ENCODE measurements at places on chromosomes 4 and X.

GRCh38 chr4:9602389-9602914 lies 158.2 kb downstream of the DEFB131A start:
- no peak for DNase-seq

DNA sequence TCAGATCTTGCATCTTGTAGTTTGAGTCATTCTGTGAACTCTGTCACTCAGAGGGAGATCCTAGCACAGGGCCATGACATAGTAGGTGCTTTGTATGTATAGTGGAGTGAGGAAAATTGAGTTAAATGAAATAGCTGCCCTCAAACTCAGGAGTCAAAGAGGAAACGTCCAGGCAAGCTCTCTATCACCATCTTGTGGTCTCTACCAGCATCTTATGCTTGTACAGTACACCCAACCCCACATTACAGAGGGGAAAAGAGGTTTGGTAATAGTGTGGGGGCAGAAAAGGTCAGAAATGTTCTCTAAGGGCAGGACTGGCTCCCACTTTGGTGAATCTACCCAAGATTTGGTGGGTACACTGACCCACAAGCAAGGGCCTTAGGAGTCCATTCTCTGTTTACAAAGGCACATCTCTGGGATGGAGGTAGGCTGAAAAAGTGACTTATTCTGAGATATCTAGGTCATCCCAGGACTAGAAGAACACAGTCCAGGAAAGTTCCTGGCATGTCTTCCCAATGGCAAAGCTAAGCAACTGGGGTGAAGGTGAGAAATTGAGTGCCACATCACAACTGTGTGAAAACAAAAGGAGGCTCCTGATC lies 131.8 kb downstream of the OR13H1 start:
- no peak for DNase-seq

DNA sequence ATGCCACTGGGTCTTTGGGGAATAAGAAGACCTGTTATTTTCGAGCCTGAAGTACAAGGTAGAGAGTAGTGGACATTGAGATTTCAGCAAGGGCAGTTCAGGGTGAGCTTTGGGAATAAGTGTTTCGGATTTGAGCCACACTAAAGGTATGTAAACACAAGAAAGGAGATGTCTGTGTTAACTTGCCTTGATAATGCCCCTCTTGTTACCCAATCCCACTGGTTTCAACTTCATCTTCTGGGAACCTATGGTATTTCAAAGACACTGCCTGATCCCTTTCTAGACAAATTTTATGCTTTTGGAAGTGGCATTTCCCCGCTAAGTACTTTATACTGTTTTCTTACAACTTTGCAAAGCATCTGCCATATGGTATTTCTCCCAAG lies 79.4 kb downstream of the SLC9A6 start:
- DNase-seq: no peak

GRCh38 chrX:19670854-19671620 lies 155.7 kb upstream of the MAP3K15 start:
- DNase-seq: no peak

DNA sequence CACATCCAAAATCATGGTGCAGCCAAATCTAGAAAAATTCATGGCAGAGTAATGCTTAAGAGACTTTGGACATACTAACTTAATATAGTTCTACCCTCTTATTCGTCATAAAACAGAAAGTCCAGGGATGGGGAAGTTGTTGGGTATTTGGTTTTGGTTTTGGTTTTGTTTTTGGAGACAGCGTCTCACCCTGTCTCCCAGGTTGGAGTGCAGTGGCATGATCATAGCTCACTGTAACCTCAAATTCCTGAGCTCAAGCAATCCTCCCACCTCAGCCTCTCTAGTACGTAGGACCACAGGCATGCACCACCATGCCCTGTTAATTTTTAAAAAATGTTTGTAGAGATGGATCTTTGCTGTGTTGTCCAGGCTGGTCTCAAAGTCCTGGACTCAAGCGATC lies 271.8 kb upstream of the TENM3 start:
- DNase-seq: no peak

DNA sequence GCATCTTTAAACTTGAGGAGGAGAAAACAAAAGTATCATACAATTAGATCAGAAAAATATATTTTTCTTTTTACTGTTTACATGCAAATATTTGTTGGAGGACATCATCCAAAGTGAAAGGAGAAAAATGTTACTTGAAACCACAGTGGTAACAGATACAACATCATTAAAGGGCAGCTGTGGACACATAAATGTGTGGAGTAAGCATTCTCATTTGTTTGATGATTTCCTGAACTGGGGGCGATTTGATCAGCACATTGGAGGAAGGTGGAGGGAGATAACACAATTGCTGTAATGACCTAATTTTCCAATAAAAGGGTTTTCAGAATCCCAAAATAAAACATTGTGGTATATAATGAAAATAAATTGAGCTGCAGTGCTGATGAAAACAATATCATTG lies 314.5 kb upstream of the HS3ST1 start:
- DNase-seq: no peak

- DNase-seq: no peak
These were observed 1491.8 kb upstream of the IGFBP7 start for GRCh38 chr4:58602022-58602421.

DNA sequence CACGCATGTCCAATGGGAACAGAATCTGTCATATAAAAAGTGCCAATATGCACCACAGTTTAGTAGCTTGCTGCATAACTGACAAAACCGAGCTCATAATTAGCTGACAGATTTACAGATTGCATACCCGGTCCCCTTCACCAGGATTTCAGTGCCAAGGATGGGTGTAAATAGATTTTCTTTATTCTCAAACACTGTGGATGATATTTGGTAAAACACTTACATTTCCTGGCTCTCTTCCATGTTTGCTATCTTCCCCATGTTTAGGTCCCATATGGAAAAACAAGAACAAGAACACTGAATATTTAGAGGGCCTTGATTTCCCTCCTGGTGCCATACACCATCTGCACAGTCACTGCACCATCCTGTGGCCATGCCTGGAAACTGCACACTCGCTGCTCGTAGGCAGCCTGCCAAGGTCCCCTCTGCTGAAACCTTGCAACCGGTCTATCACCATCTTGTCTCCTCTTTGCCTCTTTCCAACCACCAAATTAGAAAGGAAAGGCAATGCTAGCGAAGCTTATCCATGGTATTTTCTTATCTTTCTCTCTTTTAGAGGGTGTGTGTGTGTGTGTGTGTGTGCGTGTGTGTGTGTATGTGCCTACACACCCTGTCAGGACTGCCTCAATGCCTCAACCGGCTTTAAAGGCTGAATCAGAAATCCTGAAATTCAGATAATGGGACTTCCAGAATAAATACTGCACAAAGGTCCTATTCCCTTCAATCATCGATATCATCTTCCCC lies 124.2 kb upstream of the MBNL3 start:
- peak; percentile 55 for DNase-seq

DNA sequence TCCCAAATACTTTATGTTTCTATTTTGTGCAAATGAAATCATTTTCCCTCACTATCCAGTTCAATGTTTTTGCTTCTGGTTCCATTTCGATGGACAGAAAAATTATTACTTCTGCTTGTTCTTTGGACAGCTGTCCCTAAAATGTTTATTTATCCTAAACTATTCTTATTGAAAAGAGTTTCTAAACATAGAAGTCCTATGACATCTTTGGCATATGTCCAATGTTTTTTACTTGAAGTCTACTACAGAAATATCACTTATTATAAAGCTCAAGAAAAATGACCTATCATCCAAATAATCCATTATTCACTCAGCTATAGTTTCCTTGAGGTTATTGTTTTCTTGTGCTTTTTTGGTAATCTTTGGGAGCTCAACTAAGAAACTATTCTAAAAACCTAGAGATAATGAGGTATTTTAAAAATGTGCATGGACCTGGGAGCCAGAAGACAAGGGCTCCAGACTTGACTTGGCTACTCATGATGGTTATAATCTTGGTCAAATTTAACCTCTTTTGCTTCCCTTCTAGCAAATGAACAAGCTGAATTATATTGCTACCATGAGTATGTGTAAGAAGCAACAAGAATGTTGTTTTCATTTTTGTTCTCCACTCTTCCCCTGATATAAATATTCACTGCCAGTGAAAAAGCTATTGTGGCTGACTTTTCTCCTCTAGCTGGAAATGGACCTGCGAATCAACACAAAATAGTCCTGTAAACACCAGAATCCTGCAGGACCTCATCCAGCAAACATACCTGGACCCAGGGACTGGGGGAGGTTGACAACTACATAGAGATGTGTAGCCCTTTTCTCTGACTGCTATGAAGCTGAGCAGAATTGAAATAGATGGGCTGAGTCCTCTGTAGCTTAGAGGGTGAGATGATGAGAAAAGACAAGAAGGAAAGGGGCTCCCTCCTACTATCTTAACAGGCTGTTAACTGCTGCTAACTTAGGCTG lies 137.4 kb downstream of the FRYL start:
- no peak for DNase-seq

- no peak for DNase-seq
These were observed 100.5 kb downstream of the CORIN start for GRCh38 chr4:47737326-47737725.

- DNase-seq: no peak
These were observed 97.3 kb upstream of the NOCT start for GRCh38 chr4:138918169-138918869.

DNA sequence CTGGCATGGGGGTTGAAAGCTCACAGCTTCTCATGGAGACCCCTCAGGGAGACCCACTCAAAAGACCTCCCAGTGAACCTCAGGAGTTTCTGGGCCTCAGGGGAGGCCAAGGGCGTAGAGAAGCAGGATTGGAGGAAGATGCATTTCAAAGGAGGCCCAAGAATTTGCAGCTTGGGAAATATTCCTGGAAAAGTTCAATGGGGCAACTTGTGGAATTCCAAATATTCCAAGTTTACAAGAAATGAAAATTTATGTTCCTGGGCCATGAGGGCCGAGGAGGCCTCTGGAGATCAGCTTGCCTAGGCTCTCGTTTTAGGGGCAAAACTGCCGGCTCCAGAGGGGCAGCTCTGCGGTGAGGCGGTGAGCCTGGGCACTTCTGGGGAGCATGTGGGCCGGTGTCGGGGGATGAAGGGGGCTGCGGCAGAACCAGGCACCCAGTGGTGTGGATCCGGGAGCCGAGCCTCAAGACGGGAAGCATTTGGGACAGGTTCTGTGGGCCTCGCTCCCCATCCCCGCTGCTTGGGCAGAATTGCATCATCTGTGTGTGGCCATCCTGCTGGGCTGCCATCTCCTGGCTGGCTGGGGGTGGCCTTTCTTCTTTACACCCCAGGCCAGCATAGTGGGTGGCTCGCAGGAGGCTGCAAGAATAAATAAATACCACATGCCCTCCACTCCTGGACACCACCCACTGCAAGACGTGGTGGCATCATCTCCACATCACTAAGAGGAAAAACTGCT lies 54.6 kb upstream of the GPR78 start:
- DNase-seq: no peak

DNA sequence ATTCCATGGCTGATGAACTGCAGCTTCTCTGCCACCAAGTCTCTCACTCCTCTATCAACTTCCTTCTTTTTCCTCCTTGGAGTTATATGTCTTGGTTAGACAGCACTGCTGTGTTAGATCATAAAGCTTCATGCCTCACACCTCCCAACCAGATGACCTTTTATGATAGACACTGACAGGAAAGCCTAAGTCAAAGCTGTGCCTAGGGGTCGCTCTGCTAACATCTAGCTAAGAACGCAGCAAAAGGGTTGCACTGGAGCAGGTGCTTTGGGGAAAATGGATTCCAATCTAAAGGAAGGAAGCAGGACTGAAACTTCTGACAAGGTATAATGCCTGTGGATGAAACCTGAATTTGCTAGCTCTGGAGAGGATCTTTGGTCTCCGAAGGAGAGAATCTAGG lies 509.7 kb downstream of the SMARCA1 start:
- no peak for DNase-seq

GRCh38 chrX:85365370-85365995 lies 14.0 kb downstream of the POF1B start:
- no peak for DNase-seq

DNA sequence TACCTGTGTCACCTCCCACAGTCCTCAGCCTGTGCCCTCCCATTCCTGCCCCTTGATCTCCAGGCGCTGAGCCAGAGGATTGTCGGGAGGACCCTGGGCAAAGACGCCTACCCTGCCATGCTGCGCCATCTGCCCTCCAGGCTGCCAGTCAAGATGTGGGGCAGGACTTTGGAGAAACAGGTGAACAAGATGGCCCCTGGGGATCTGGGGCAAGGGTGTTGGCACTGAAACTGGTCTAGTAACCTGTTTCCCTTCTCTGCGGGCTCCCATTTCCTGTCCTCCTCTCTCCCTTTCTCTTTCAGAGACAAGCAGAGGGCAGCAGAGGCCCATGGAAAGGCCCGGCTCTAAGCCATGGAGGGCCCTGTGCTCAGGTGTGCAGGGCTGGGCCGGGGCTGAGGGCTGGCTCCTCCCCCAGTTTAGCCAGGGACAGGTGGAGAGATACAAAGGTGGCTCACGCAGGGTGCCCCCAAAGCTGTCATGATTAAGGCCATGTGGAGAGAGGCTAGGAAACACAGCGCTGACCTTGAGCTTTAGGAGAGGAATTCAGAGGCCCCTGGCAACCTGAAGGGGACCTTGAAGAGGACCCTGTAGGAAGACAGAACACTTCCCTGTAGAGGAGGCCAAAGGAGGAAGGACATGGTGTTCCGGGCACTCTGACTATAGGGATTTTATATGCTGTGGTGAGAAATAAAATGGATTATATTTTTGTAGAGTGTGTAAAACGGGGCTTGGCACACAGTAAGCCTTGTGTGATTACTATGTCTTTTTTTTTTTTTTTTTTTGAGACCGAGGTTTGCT lies at the start of gene GLOD5:
Gene GLOD5, plus strand, starts transcription at position 74 of the 798 bp plus-strand sequence. Its CDS starts 44 bp downstream, at position 118.
- DNase-seq: peak; percentile 60

GRCh38 chr4:77960367-77960766 lies 96.8 kb upstream of the FRAS1 start:
- no peak for DNase-seq

- no peak for DNase-seq
These were observed 5.6 kb upstream of the PCDH7 start for GRCh38 chr4:30714408-30715031.

- DNase-seq: peak; percentile 42
These were observed 50.8 kb upstream of the ELF2 start for GRCh38 chr4:139227729-139228404.

DNA sequence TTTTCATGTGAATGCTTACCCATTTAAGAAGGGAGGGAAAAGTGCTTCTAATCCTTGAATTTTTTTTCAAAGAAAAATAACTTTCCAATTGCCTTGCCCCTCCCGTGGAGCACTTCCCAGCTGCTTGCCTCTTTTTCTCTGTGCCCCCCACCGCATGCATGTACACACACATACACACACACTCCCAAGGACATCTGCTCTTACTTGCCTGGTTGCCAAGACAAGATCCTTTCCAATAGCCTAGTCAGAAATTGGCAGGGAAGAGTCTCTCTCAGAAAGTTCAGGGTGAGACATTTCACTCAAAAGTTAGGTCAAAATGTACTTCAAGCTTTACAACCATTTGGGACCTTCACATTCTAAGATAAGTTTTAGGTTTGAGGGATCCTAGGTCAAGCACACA lies 10.9 kb downstream of the HHIP start:
- DNase-seq: no peak

- DNase-seq: no peak
These were observed 72.7 kb upstream of the IL15 start for GRCh38 chr4:141563723-141564122.

DNA sequence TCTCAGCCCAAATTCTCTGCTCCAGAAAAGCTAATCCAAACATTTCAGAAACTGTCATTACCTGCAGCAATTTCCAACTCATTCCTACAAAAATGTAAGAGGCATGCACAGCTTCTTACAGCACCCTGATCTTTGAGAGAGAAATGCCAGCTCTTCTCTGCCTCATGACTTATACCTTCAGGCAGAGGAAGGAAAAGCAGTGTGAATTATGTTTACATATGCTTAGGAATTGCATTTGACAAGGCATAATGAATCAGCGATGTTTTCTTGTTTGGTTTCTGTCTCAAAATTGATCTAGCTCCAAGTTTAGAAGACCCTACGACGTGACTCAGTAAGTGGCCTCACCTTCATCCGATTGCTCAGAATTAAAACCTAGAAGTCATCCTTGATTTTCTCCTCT lies 21.8 kb upstream of the AGA start:
- no peak for DNase-seq

All from activated naive CD4-positive, alpha-beta T cell treated with anti-CD3 and anti-CD28 coated beads, Interleukin-2, amount 10 ng/mL, durations not matched to agents 7 days and 5 days (primary cell).